ENCODE measurements at places on chromosomes 6 and 20.
A peak's percentile ranks its signal among the peaks of the same experiment; 100 is the strongest.

- no peak for DNase-seq
Observed at GRCh38 chr6:1066449-1067090, 245.3 kb upstream of the FOXQ1 start.

GRCh38 chr6:155197932-155198331 is 65.9 kb upstream of the CLDN20 start:
- no peak for DNase-seq

DNA sequence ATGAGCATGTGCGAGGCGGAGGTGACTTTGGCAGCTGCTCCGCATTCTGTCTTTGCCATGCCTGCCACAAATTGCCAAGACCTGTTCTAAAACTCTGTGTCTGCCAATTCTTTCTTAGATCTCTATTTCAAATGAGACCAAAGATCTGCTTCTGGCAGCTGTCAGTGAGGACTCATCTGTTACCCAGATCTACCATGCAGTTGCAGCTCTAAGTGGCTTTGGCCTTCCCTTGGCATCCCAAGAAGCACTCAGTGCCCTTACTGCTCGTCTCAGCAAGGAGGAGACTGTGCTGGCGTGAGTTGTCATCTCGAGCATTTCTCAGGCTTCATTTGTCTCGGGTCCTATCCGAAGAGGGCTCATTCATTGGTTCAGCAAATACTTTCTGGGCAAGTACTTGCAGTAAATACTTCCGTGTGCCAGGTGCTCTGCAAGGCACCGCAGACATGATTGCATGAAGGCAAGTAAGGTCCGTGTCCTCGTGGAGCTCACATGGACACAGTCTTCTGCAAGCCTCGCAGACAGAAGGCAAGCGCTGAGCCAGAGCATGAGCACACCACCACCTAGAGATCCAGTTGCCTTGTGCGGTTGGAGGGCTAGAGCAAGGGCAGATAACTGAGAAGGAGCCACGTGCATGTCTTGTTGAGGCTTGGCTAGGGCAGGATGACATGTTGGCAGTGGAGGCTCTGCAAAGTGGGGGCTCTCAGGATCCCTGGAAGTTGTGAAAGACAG is 19.7 kb upstream of the MROH8 start:
- no peak for DNase-seq

DNA sequence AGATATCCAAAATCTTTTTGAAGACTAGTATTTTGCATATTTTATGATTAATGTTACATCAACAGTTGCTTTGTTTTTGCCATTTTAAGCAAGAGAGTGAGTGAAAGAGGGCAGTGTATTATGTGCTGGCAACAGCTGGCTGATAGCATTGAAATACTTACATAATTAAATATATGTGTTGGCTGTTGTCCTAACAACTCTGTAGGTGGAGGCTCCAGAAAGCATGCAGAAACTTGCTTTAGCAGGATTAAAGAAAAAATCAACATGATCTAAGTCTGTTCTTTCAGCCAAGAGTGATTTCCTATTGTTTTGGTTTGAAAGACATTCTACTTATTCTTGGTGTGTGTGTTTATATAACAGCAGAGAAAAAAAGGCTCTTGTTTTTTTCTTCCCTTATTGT is 127.5 kb downstream of the CDKAL1 start:
- no peak for DNase-seq

- DNase-seq = no peak
Observed at GRCh38 chr6:83008626-83009025, 57.0 kb downstream of the UBE3D start.

DNA sequence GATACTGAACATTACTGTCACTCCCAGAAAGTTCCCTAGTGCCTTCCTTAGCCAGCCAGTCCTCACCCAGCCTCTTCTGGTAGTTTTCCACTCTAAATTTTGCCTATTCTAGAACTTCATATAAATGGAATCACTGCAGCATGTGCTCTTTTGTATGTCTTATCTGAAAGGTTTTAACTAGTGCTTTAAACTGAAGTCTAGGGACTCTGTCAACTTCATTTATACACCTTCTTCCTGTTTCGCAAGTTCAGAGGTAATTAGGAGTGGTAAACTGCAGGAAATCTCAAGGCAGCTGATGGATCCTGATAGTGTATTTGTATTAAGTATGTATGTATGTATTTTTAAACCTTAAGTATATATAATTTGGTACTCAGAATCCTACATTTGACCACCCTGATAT is 94.3 kb downstream of the TCP11 start:
- DNase-seq = no peak

DNA sequence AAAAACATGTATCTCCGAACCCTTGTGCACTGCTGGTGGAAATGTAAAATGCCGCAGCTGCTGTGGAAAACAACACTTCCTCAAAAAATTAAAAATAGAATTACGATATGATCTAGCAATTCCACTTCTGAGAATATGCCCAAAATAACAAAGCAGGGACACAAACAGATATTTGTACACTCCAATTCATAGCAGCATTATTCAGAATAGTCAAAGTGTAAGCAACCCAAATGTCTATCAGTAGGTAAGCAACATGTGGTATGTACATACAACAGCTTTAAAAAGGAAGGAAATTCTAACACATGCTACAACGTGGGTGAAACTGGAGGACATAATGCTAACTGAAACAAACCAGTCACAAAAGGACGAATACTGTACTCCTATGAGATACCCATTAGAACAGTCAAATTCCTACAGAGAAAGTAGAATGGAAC is 5.7 kb upstream of the RAB5IF start:
- DNase-seq = no peak

- no peak for DNase-seq
Observed at GRCh38 chr6:126672649-126673048, 332.7 kb downstream of the CENPW start.

DNA sequence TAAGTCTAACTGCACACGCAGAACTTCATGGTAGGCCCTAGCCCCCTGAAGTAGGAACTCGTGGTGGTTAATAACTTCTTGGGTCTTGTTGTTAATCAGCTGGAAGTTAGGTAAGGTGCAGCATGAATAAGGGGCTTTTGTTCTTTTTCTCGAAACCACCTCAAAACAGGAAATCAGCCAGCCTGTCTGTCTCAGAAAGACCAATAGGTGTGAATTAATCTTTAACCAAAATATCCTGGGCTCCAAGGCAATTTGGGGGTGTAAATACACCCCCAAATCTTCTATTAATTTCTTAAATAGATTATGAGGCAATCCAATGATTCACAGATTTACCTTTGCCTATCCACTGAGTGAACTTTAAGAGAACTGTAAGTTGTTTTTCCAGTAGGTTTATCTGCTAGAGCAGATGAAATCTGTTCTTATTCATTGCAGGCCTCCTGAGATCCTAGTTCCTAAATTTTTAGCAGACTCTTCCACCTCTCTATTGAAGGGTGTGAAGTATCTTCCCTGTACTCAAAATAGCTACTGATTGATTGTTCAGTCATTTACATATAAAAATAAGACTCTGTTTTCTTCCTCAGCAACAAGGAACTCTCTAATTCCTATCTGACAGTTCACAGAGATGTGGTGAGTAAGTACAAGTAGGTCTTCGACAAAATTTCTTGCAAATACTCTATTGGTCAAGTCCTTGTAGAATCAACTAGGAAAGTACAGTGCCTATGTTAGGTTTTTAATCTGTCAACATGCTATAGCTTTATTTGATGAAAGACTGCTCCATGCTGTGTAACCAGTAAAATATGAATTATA is 427.1 kb upstream of the NOX3 start:
- DNase-seq = no peak

DNA sequence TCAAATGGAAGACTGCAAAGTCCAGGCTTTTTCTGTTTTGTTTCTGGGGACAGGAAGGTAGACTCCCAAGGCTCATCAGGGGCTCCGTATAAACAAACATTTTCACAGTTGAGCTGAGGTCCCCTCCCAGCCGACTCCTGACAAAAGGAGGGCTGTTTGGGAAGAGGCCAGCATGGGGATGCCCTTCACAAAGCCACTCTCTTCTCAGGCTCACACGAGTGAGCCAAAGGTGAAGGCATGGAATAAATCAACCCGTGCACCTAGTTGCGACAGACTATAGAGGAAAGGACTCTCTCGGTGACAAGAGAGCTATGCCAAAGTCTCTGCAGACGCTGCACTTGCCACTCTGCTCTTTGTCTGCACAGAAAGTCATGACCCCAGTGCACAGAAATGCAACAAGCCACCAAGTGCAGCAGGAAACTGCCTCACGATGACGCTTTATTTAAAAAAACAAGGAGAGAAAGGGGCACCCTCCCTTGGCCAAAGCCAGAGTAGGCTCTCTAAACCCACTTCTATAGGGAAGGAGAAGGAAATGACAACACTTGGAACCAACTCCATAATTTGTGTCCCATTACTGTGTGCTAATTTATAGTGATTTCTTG is 21.0 kb downstream of the JAG1 start:
- no peak for DNase-seq

DNA sequence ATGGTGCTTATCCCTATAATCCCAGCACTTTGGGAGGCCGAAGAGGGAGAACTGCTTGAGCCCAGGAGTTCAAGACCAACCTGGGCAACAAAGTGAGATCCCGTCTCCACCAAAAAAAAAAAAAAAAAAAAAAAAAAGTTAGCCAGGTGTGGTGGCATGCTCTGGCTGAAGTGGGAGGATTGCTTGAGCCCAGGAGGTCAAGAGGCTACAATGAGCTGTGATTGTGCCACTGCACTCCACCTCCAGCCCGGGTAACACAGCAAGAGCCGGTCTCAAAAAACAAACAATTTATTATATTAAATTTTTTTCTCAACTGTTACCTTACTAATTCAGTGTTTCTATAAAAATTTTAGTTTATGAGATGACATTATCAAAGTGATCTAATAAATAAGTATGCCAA is 85.4 kb upstream of the MAP7 start:
- DNase-seq = no peak

DNA sequence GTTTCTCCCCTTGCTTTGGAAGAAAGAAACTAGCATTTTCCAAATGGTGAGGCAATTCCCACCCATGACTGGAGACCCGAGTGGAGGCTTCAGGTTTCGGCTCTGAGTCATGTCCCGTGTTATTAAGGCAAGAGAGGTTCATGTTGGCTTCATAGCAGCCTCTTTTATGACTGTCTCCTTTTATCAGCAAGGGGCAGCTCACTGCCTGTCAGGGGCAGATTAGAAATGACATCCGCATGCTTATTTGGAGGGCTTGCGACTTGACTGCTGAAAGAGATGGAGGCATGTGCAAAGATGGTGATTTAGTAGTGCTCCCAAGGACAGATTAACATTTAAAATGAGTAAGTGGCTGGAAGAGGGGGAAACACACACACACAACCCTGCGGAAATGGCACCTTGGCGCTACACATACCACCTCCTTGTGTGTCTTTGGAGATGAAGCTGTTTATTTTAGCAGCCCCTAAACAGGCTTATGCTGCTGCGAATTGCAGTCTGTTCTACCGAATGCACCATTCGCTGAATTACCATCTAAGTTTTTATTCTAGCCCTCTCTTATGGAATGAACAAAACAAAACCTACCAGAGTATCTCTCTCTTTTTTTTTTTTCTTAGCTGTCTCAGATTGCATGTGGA is 52.1 kb upstream of the VSTM2L start:
- no peak for DNase-seq

DNA sequence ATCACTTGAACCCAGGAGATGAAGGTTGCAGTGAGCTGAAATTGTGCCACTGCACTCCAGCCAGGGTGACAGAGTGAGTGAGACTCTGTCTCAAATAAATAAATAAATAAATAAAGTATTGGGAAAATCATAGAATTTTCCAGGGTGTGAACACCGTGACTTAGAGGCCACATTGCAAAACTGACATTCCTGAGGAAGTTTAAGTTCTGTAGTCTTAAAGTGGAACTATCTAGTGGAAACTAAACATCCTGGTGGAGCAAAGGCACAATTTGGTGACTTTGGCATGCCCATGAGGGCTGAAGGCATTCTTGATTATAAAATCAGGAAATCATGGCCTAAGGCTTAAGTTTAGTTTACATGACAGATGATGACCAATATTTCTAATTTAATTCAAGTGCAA is 32.7 kb upstream of the MCM3 start:
- no peak for DNase-seq

DNA sequence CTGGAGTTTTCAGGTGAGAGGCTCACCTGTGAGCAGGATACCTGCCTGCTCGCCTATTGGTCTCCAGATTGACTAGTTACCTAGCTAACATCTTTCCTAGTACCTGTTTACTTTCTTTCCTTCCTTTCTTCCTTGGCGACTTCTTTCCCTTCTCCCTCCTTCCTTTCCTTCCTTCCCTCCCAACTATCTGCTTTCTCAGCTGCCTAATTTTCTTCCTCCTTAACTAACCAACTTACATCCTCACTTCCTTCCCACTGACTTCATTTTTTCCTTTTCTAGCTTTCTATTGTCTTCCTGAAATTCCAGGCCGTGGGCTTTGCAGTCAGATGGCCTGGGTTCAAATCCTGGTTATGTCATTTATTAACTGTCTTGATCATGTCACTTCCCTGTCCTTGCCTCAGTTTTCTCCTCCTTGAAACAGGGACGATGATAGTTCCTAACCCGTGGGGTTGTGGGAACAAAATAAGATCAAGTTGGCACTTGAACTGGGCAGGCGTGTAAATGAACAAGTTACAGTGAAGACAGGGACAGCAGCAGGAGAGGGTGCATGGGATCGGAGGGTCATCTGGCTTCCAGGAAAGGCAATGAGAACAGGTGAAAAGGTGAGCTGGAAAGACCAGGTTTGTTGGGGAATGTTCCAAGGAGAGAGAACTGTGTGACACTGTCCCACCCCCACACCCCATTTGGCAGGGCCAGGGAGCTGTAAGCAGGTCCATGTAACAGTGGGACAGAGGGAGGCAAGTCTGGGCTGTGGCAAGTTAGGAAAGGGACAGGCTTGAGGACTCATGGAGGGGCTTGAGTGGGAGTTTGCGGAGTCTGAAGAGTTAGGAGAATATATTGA is 540 bp downstream of the SGK2 start:
- DNase-seq = no peak

DNA sequence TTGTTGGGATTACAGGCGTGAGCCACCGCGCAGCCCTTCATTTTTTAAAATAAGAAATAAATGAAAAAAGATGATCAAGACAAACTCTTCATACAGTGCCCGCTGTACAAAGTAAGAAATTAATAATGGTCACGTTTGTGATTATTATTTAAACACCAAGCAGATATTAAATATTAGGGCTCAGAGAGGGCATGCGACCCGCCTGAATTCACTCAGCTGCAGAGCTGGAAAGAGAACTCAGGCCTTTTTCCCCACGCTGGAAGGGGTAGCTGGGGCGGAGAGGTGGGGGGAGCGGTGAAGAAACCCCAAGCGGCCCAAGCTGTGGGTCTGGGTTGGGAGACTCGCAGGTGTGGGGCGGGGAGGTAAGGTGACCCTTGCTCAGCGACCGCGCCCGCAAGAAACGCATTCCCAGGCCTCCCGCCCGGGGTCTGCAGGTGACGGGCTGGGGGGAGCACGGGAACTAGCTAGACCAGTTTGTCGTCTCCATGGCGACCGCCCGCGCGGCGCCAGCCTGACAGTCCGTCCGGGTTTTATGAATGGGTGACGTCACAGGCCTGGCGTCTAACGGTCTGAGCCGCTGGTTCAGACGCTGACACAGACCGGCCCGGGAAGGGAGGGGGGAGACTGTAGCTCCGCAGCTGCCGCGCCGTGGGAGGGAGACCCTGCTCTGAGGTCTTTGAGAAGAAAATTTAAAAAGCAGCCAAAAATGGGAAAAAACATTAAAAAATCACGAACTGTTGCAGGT is 1.1 kb upstream of the ID1 start:
- DNase-seq = peak; percentile 36

Measured in activated CD4-positive, CD25-positive, alpha-beta regulatory T cell treated with anti-CD3 and anti-CD28 coated beads, Interleukin-2, amount 50 U/mL, for 16 hours (primary cell).